NCI-H187 treated with DMSO at 0.1 percent for 48 hours (cell line): ENCODE measurements at places on chromosomes 2 and 18.

GRCh38 chr2:174892546-174892945 is 112.6 kb downstream of the CHN1 start:
- no peak for DNase-seq

- no peak for DNase-seq
Observed at GRCh38 chr2:188474316-188474715, 182.6 kb downstream of the GULP1 start.

- DNase-seq, result no peak
Observed at GRCh38 chr2:48474574-48475298, 55.2 kb upstream of the STON1 start.

DNA sequence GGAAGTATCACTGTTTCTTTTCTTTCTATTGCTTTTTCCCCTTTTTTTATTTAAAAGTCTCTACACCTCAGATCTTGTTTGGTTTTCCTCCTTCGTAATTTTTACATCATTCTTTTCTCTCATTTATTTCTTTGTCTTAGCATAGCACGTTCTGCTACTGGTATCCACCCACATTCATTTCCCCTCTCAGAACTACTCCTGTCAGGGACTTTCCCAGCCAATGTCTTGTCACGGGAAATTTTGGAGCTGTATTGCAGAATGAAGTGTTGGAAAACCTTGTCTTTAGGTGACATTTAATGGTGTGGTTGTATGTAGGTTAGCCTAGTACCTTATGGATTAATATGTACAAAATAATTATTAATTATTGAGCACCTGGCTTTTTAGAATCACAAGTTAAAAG is 34.0 kb downstream of the TTLL4 start:
- DNase-seq, result no peak

DNA sequence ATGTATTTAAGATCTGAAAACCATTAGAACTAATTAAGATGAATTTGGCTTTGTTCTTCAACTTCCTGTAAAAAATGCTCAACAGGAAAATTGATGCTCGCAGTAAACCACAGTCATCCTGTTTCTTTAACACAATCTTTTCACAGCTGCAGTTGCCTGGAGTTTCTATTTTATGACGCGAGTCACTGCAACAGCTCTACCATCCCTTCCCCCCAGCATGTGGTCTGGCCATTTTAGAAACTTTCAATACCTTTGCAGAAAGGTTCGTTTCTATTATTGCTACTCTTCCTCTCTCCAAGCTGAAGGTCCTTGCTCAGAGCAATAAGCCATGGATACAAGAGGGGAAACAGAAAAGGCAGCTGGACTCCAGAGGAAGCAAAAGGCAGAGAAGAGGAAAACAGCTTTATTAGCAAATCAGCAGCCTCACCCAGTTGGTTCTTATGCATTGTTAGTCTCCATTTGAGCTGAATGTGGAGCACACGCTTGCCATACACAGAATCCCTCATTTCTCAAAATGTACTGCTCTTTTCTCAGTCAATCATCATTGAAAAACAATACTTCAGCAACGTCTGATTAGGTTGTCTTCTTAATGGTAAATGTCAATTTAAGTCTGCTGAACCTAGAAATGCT is 3.9 kb downstream of the WIPF1 start:
- no peak for DNase-seq

DNA sequence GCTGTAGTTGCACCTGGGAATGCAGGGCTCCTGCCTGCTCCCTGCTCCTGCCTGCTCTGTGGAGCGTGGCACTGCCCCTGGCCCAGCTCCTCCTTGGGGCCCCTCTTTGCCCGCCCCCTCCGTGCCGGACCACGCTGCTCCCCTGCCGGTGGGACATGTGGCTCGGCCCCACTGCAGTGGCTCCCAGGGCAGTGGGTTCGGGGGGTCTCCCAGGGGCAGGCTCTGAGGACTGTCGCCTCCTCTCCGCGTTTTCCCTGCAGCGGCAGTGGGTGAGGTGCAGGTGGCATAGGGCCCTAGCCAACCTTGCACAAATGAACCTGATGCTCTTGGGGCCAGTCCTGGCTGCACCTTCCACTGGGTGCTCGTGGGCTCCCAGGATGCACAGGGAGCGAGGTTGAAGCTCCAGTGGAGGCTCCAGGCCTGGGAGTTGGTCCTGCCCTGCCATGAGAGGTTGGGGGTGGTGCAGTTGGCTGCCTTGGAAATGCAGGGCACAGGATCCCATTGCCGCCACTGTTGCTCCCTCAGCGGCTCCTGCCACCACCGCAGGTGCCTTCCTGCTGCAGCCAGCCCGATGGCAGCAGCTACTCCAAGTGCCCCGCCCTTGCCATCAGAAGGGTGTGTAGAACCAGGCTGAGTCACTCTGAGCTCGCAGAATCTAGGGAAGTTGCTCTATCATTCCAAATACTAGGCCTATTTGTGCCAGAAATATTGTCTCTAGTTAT is 313.1 kb upstream of the SYT4 start:
- DNase-seq, result no peak

GRCh38 chr2:182432051-182432450 is 5.2 kb upstream of the PDE1A start:
- no peak for DNase-seq

GRCh38 chr2:133204421-133204820 is 363.8 kb downstream of the NCKAP5 start:
- no peak for DNase-seq

- DNase-seq, result no peak
Observed at GRCh38 chr2:217555081-217555876, 447.5 kb downstream of the TNS1 start.

- no peak for DNase-seq
Observed at GRCh38 chr2:209864716-209865295, 93.2 kb downstream of the UNC80 start.

DNA sequence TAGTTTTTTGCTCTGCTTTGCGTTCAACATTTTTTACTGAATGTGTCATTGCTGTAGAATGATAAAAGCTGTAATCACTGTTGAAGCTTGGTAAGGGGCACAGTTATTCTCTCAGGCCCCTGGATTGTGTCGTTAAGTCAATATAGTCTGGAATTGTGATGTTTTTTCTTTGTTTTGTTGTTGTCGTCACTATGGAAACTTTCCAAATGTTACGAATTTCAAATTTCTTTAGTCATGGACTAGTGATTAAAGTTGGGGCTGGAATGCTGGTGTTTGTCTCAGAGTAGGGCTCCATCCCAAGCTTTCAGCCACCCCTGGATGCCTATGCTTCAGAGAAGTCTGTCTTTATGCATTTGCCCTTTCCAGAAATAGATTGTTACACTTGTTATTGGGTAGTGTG is 287.2 kb downstream of the CDH19 start:
- no peak for DNase-seq

DNA sequence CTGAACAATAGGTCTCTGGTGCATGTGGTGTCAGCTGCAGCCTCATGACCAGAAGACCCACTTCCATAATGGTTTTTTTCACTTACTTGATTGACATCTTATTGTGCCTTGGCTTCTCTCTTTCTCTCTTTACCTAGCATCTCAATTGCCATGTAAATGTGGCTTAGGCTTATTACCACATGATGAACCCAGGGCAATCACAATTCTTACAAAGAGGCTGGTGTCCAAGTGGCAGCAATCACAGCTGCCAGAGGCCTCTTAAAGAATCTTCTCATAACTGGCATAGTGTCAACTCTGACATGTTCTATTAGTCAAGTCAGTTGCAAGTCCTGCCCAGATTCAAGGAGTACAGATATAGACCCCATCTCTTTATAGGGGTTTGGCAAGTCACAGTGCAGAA is 1224.8 kb downstream of the SUCLG1 start:
- no peak for DNase-seq

DNA sequence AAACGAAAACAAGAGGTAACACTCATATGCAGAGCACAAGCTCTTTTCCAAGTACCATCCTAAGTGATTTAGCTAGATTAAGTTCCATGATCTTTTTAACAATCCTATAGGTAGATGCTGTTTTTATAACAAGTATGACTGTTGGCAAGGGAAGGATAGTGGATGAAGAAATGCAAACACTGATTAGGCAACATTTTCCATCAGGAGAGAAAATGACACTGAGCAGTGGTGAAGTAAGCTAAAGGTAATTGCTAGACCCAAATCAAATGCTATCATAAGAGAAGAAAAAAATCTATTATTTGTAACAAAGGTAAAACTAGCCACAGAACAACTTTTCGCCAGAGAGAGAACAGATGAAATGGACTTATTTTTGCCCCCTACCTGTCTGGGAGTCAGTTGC is 34.3 kb upstream of the BARD1 start:
- DNase-seq, result no peak

DNA sequence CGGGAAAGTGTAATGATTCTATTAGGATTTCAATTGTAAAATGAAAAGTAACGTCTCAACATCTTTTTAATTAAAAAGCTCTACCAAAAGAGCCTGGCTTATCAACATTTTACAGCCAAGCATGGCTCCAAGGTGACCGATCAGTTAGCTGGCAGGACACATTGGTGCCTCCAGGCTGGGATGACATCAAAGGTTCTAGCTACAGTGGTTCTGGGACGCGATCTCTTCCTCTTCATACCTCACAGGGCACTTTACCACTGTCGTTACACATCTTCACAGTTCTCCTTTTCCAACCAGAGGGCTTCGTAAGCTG is 693 bp downstream of the ORC2 start:
- no peak for DNase-seq

- no peak for DNase-seq
Observed at GRCh38 chr2:85273738-85274731, 53.8 kb downstream of the TGOLN2 start.

GRCh38 chr18:10386956-10387355 is 67.5 kb upstream of the APCDD1 start:
- no peak for DNase-seq

DNA sequence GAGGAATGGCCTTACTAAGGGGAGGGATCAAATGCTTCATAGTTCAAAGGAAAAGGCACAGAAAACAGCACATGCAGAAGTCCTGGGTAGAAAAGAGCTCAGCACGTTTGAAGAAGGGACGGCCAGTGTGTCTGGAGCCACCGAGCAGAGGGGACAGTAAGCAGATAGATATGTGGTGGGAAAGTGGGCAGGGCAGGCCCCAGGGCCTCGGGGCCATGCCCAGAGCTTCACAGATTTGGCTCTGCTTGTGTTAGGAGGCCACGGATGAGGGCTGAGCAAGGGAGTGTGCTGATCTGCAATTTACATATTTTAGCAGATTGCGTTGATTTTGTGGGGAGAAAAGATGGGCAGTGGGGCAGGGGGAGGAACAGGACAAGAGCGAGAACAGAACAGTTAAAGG is 343.1 kb downstream of the LPIN1 start:
- no peak for DNase-seq

DNA sequence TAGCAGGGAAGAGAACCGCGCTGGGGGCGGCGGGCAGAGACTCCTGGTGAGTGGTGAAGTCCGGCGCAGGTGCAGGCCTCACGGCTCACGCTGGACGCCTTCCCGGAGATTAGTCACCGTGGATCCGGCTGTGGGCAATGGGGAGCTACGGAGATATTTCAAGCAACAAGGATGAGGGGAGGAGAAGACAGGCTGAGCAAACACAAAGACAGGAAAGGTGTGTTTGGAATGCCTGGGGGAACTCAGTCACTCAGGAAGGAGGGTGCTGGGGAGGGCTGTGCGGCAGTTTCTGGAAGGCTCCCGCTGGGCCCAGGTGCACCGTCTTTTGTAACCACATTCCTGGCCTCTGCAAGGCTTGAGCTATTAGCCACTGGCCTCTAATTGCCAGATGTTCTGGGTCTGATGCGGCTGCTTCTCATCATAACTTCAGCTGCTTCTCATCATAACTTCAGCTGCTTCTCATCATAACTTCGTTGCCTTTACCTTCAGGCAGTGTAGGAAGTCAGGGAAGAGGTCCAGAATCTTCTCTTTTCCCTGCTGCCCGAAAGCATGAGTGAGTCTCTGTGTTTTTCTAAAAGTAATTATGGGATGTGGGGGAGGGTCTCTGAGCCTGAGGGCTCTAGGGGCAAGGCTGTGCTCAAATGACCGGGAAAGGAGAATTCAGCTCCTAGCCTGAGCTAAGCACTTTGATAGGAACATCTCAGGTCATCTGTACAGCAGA is 118.9 kb downstream of the PXDN start:
- DNase-seq, result no peak

GRCh38 chr2:40148334-40148733 is 303.6 kb downstream of the SLC8A1 start:
- no peak for DNase-seq

DNA sequence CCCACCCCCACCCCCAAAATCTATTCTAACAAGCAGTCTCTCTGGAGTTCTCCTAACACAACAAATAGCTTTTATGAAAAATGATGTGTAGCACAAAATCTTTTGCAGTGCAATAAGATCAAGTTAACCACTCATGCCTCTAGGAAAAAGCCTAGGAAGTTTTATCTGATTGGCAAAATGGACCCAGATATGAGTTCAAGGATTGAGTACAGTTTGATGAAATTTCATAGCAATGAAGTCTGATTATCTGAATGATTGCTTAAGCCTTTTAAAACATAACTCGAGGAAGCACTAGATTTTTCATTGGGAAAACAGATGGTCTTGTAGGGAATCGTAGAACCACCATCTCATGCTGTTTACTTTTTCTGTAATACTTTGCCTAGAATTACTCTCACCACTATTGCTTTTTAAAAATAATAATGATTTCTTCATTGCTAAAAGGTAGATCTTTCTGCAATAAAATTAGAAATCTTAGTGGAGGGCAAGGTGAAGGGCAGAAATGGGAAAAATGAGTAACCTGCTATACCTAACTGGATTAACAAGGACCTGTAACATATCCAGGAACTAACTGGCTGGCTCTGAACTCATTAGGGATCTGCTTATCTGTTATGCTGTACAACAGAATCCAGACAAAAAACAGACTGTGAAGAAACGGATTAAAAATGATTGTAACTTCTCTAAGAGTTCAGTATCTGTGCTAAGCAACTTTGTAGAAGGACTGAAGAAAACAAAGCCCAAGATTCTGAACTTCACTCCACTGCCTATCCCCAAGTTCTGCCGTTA is 73.7 kb upstream of the ETAA1 start:
- no peak for DNase-seq

DNA sequence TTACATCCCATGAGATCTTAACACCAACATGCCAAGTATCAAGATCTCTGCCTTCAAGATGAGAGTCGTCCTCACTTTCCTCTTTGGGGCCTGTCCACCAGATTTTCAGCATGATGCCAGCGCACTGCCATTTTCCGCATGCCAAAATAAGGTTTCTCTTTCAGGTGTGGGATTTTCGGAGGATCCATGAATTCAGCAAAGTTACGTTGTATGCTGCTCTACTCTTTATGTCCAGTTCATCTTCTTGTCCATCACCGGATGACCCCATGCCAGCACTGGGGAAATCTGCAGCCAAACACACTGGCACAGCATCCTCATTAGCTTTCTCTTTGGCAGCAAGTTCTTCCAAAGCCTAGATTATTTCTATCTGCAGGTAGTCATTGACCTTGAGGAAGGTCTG is 4.9 kb upstream of the HAAO start:
- no peak for DNase-seq

- no peak for DNase-seq
Observed at GRCh38 chr2:83196225-83196624, 1262.9 kb downstream of the SUCLG1 start.

GRCh38 chr2:238119756-238120462 is 18.6 kb upstream of the KLHL30 start:
- DNase-seq, result no peak
